ENCODE measurements at places on chromosomes 6 and 20. TPM values are rescaled to one million over a fixed set of nuclear protein-coding genes. Genes with fewer than 3 reads are reported as not detected.

DNA sequence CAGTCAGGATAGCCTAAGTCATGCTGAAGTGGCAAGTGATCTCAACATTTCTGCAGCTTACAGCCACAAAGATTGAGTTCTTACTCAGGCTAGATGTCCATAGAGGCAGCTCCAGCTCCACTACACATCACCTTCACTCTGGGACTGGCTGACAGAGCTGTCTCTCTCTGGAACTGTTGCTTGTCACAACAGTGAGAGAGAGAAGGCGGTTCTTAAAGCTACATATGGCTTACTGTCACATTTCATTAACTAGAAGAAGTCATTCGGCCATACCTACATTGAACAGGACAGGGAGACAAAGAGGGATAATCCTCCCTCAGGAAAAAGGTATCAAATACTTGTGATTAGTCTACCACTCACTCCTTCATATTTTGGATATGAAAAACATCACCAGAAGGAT lies 914.9 kb upstream of the FLRT3 start:
- H3K4me1 ChIP-seq: no peaks in the 10 kb centered on the region
- no peaks in the 10 kb centered on the region for H3K36me3 ChIP-seq
- H3K27me3 ChIP-seq: no peaks in the 10 kb centered on the region
- DNase-seq: no peak
- no peak overlapping the region for H3K27ac ChIP-seq
- H3K4me3 ChIP-seq: no peak overlapping the region

- no peak overlapping the region for H3K4me3 ChIP-seq
- no peaks in the 10 kb centered on the region for H3K36me3 ChIP-seq
- DNase-seq: no peak
- no peaks in the 10 kb centered on the region for H3K27me3 ChIP-seq
- no peaks in the 10 kb centered on the region for H3K4me1 ChIP-seq
- H3K27ac ChIP-seq: no peak overlapping the region
Measured at GRCh38 chr6:20463396-20463795, 61.7 kb downstream of the E2F3 start.

The CD93 gene
- total RNA-seq: 5.3 TPM

DNA sequence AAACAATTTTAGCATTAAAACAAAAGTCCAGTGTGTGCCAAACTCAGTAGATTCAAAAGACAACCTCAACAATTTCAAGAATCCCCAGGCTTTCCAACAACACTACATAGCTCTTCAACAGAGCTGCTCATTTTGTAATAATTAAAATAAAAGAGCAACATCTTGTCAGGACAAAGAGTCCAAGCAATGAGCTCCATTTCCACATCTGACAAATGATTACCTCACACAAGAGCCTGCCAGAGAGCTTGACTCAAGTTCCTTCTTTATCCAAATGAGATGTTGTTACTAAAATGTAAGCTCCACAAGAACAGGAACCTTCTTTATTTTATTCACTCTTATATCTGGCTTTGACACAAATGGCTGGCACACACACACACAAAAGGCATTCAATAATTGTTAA lies 449.8 kb downstream of the HACE1 start:
- no peaks in the 10 kb centered on the region for H3K4me1 ChIP-seq
- no peak for DNase-seq
- H3K27ac ChIP-seq: no peak overlapping the region
- H3K4me3 ChIP-seq: no peak overlapping the region
- no peaks in the 10 kb centered on the region for H3K27me3 ChIP-seq
- H3K36me3 ChIP-seq: no peaks in the 10 kb centered on the region

The BTN3A1 gene
- 29.4 TPM for total RNA-seq

The NKX2-4 gene
- not detected for total RNA-seq

DNA sequence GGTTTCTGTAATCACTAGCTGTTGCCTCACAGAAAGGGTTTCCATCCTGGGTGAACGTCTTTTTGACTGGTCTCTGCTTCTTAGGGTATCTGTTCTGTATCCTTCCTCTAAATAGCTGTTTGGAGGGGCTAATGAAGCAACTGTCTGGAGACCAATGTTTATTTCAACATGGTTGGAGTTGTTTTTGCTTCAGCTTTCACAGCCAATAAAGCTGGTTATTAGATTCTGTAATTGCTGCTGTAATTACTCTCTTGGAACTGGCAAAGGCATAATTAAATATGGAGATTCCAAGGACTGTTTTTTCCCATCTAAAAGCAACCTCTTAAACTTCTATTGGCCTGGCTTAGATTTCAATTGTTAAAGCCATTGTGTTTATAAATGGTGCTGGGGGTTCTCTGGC lies 31.9 kb downstream of the CHMP4B start:
- no peak overlapping the region for H3K4me3 ChIP-seq
- H3K27ac ChIP-seq: no peak overlapping the region
- H3K4me1 ChIP-seq: peaks cover 47% of the 10 kb centered on the region
- no peaks in the 10 kb centered on the region for H3K27me3 ChIP-seq

- H3K27me3 ChIP-seq: no peaks in the 10 kb centered on the region
- H3K4me1 ChIP-seq: no peaks in the 10 kb centered on the region
- H3K36me3 ChIP-seq: no peaks in the 10 kb centered on the region
- DNase-seq: no peak
Measured at GRCh38 chr6:149717255-149717587, 680 bp downstream of the LATS1 start.

The GLP1R gene
- not detected for total RNA-seq

GRCh38 chr20:13238001-13238653 lies 17.1 kb downstream of the ISM1 start:
- H3K4me3 ChIP-seq: no peak overlapping the region
- H3K27ac ChIP-seq: no peak overlapping the region
- DNase-seq: no peak
- no peaks in the 10 kb centered on the region for H3K36me3 ChIP-seq
- H3K4me1 ChIP-seq: no peaks in the 10 kb centered on the region

- no peak overlapping the region for H3K27ac ChIP-seq
- no peak overlapping the region for H3K4me3 ChIP-seq
- H3K36me3 ChIP-seq: no peaks in the 10 kb centered on the region
- no peaks in the 10 kb centered on the region for H3K27me3 ChIP-seq
- DNase-seq: no peak
Measured at GRCh38 chr6:2441601-2442475, 196.4 kb upstream of the GMDS start.

DNA sequence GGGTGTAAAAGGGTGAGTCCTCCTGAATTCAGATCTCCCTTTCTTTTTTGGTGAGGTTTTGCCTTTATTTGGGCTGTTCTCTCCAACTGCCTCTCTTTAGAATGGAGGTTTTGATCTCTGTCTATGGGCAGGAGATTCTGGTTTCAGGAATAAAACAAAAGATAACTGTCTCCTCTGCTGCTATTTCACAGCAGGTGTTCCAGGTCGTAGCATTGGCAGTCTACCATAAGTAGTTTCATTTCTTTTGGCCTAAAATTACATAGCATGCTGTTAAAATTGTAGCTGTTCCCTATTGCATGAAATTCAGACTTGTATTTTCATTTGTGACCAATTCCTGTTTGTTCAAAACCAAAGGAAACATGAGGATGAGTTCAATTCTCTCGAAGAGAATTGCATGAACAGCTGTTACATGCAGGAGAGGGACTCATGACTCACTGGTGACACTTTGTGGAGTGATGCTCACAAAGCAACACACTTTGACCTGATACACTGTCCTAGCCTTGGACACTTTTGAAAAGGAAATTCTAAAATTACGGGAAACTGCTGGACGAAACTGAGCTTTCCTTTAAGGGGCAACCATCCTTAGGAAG lies 76.8 kb upstream of the SIRPG start:
- no peaks in the 10 kb centered on the region for H3K36me3 ChIP-seq
- no peak for DNase-seq
- no peaks in the 10 kb centered on the region for H3K4me1 ChIP-seq
- no peak overlapping the region for H3K4me3 ChIP-seq
- no peaks in the 10 kb centered on the region for H3K27me3 ChIP-seq

DNA sequence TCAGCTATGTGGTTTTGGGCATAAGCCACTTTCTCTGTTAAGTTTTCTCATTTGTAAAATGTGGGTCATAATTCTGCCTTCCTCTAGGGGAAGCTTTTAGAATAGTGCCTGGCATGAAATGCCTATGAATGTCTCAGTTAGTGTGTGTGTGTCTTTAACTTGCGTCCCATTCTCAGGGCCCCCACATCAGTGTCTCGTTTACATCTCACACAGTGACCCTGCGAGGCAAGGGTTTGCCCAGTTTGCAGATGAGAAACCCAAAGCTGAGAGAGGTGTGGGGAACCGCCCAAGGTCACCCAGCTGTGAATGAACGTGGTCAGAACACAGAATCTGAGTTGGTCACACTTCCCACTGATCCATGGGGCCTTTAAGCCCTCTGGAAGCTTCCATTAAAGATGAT lies 14.1 kb downstream of the DYNLRB1 start:
- H3K27ac ChIP-seq: no peak overlapping the region
- H3K4me1 ChIP-seq: peaks cover 4% of the 10 kb centered on the region
- no peak for DNase-seq
- H3K36me3 ChIP-seq: peaks cover 27% of the 10 kb centered on the region
- H3K4me3 ChIP-seq: no peak overlapping the region

- no peak overlapping the region for H3K4me3 ChIP-seq
- H3K4me1 ChIP-seq: no peaks in the 10 kb centered on the region
- H3K27me3 ChIP-seq: no peaks in the 10 kb centered on the region
- peak overlapping the region; percentile 25 for H3K27ac ChIP-seq
- H3K36me3 ChIP-seq: no peaks in the 10 kb centered on the region
Measured at GRCh38 chr6:113805173-113805790, 51.9 kb upstream of the MARCKS start.

- no peak overlapping the region for H3K27ac ChIP-seq
- H3K27me3 ChIP-seq: no peaks in the 10 kb centered on the region
- DNase-seq: no peak
- no peak overlapping the region for H3K4me3 ChIP-seq
Measured at GRCh38 chr6:155254139-155254538, 9.7 kb upstream of the CLDN20 start.

DNA sequence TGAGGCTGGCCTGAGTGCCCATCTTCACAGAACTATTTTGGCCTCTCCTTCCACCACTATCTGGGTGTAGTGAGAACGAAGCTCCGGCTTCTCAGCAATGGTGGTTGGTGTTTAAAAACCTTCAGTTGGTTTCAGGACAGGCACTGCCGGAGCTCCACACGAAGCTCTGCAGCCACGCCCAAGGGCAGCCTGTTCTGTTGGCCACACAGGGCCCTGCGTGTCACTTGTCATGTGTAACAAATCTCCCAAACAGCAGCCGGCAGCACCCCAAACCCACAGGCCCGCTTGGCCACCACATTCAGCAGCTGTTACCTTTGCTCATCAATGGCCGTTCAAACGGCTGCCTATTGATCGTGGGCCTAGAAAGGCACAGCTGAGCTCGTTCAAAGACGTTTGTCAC lies 97.5 kb downstream of the ERMARD start:
- no peak overlapping the region for H3K4me3 ChIP-seq
- H3K27ac ChIP-seq: no peak overlapping the region
- no peaks in the 10 kb centered on the region for H3K27me3 ChIP-seq
- no peaks in the 10 kb centered on the region for H3K36me3 ChIP-seq

The RNF217 gene
- 9.1 TPM for total RNA-seq

GRCh38 chr6:4460586-4461475 lies 315.4 kb upstream of the CDYL start:
- H3K36me3 ChIP-seq: no peaks in the 10 kb centered on the region
- H3K4me3 ChIP-seq: no peak overlapping the region
- DNase-seq: no peak
- H3K27me3 ChIP-seq: no peaks in the 10 kb centered on the region
- H3K4me1 ChIP-seq: no peaks in the 10 kb centered on the region

GRCh38 chr6:54262499-54262898 lies 45.7 kb upstream of the TINAG start:
- no peaks in the 10 kb centered on the region for H3K36me3 ChIP-seq
- H3K4me3 ChIP-seq: no peak overlapping the region
- no peak for DNase-seq
- H3K27ac ChIP-seq: no peak overlapping the region
- H3K27me3 ChIP-seq: no peaks in the 10 kb centered on the region

The DEFB124 gene
- total RNA-seq: not detected

DNA sequence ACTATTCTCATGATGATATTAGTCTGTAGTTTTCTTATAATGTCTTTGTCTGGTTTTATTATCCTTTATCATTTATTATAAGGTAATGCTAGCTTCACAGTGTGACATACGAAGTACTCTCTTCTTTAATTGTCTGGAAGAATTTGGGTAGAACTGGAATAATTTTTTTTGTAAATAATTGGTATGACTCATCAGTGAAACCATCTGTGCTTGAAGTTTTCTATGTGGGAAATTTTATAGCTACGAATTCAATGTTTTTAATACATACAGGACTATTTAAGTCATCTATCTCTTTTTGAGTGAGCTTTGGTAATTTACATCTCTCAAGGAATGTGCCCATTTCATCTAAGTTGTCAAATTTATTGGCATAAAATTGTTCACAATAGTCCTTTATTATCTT lies 86.3 kb downstream of the SOD2 start:
- no peaks in the 10 kb centered on the region for H3K4me1 ChIP-seq
- H3K36me3 ChIP-seq: no peaks in the 10 kb centered on the region
- no peaks in the 10 kb centered on the region for H3K27me3 ChIP-seq
- H3K27ac ChIP-seq: no peak overlapping the region

DNA sequence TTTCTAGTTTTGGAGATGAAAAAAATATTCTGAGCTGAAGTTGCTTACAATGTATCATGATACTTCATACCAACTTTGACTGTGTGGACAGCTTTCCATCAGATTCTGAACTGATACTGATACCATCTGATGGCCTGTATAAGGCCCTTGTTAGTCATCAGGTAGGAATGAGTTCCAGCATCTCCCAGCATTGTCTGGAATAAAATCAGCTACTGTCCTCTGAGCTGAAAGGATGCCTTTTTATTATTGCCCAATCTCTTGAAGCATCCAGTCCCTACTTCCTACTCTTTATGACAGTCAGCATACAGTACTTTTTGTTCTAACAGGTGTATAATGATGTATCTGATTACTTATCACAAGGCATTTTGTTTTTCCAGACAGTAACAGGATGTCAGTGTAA lies 70.6 kb upstream of the EYA4 start:
- H3K27me3 ChIP-seq: no peaks in the 10 kb centered on the region
- no peaks in the 10 kb centered on the region for H3K4me1 ChIP-seq
- no peaks in the 10 kb centered on the region for H3K36me3 ChIP-seq
- H3K4me3 ChIP-seq: no peak overlapping the region
- DNase-seq: no peak
